NCI-H748 treated with DMSO at 0.1 percent for 48 hours (cell line): ENCODE measurements at places on chromosomes 6 and 20.

GRCh38 chr6:143999406-143999805, 8.7 kb downstream of the PLAGL1 start:
- DNase-seq, result no peak

DNA sequence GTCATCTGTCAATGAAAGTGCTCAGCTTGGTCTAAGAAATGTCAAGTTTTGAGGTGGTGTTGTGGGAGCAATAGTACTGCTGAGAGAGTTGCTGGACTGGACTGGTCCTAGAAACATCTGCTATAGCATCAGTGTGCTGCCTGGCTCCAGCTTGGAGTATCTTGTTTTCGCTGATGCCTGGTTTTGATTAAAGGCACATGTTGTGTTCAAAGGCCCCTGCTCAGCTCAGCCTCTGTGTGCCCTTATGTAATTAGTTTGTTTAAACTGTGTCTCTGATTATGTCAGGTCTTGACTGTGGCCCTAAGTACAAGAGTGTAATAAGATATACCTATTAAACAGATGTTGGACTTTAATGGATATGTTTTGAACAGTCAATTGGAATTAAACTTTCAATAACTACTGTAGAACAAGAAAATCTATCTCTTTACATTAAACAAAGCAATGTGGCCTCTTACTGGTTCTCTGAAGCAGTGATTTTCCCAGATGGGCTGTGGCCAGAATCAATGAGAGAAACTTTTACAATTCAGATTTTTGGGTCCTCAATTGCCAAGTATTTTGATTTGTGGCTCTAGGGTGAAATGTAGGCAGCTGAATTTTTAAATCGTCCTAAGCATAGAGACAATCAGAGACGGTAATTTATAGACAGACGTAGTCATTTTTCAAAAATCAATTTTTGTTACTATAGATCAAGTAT, 668.2 kb downstream of the DHX35 start:
- DNase-seq, result peak; percentile 55

DNA sequence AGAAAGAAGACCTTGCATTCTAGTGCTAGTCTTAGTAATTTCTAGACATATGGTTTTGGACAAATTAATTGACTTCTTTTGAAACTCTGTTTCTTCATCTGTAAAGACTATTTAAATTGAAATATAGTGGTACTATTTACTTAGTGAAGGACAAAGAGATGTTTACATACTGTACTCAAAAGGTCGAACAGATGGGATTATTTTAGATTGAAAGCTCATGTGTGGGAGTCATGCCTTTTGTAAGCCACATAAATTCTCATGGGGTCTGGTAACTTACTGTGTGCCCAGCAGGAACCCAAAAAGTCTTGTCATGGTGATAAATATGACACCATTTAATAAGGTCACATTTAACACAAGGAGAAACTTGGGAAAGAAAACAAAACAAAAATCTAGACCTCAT, 368.2 kb upstream of the CITED2 start:
- DNase-seq, result no peak

GRCh38 chr20:57106030-57106682, 160.3 kb downstream of the BMP7 start:
- DNase-seq, result no peak

DNA sequence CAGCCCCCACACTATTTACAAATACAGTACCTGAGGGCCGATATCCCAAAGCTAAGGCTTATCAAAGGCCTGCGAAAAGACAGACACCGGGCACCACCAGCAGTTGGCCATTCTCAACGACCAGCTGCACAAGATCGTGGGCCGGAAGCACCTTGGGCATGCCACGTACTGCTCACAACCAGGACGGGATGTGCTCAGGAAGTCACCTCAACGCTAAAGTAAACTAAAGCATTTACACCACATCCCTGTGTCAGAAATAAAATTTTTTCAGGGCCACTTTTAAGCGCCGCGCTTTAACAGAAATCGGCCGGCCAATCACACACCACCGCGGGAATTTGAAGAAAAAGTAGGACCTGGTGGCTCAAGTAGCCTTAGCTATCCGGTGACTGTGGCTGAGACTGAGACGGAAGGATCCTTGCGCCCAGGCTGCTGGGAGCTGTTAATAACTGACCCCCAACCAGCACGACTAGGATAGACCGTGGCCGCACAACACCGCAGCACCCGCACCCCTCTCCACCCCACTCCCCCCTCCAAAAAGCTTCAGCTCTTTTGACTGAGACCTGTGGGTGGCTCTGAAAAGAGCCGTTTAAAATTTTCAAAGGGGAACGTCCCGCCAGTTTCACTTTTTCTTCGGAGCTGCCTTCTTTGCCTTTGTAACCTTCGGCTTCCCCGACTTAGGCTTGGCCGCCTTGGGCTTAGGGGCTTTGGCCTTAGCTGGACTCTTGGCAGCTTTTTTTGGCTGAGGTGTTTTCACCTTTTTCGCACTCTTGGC, 131.2 kb upstream of the BTN3A2 start:
- peak; percentile 81 for DNase-seq

DNA sequence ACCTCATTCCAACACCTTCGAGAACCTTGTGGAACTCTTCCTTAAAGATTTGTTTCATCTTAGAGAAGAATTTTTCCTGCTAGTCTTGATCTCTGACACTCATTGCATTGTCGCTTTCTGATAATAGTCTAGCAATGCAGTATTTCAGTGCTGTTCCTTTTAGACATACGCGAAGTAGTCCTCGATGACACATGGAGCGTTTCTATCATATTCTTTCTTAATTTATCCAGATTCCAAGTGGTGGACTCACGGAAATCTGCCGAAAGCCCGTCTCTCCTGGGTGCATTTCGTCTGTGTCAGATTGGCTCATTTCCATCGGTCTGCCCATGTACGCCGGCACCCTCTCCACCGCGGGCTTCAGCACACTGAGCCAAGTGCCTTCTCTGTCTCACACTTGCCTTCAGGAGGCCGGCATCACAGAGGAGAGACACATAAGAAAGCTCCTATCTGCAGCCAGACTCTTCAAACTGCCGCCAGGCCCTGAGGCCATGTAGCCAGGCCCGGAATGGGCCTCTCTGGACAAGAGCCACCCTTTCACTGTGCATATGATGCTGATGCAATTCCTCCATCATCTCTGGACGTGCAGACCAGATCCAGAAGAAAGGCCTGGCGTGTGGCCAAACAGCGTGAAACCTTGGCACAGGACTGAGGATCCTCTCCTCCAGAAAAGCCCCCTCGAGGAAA, 198.6 kb upstream of the UST start:
- DNase-seq, result no peak

DNA sequence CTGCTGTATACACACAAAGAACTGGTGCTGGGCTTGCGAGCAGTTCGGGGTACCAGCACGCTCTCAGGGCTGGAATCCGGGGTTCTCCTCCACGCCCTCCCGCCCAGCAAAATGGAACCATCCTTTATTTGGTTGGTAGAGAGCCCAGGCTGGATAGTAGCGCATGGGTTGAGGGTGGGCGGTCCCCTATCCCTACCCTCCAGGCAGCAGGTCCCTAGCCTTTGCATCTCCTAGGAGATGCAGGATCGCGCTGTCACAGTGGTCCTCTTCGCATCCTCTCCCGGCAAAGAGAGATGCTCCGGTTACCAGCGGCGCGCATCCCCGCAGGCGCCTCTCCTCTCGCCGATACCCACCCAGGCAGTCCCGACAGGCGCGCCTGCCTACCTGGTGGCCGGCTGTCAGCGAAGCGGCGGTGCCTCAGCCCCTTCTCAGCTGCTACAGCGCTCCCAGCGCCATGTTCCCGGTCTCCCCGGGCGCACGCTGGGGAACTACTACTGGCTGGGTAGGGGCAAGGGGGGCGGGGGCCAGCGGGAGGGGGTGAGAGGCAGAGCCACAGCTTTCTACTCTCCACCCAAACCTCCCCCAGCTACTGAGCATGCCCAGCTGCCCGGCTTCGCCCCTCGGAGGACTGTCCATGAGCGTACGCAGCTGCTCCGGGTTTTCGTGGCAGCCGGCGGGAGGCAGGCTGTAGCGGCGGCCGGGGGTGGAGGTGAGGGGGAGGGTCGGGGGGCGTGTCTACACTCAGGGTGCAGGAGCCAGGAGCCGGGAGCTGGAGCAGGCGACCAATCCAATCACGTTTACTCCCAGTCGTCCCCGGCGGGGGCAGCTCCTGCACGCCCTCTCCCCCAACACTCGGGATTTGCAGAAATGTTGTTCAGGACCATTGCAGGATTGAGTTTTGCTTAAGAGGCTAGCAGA, at the start of gene PAK5:
PAK5 (minus strand) TSS at position 699 of the 918 bp plus-strand sequence. CDS start 194,748 bp downstream, outside the sequence.
- DNase-seq, result peak; percentile 96

DNA sequence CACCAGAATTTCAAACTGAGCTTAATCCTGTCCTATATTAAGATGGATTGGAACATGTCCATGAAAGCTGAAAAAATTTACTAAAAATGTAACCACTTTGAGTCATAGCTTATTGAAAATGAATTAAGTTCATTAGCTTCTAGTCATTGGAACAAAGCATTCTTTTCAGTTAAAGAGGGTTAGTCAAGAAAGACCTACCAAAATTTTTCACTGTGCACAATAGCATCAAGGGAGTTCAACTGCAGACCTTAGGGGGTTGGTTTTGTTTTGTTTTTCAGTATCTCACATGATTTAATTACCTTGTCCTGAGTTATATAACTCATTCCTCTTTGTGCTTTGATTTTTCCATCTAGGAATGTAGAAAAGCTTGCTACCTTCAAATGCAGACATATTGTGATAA, 2.8 kb downstream of the SLC2A12 start:
- DNase-seq, result no peak

DNA sequence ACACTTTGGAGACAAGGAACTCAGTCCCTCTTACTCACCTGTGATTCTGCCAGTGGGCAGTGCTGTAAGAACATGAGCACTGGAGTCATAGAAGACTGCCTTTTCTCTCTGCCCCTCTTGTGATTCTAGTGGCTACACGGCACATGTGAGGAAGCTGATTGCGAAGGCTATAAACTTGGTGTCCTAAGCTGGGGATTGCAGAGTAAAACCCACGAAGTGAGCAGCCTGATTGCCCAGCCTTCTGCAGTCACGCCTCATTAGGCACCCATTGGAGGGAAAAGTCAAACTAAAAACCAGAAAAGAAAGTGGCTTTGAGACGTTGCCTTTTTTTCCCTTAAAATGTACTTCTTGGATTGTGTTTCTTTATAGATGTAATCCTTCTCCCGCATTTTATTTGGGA, 748.4 kb upstream of the CHD6 start:
- no peak for DNase-seq

GRCh38 chr6:149032599-149033405, 284.7 kb upstream of the TAB2 start:
- no peak for DNase-seq

- no peak for DNase-seq
Measured at GRCh38 chr6:32462609-32463008, 22.9 kb downstream of the HLA-DRA start.

- DNase-seq, result no peak
Measured at GRCh38 chr6:36774331-36774730, 64.9 kb downstream of the CPNE5 start.

DNA sequence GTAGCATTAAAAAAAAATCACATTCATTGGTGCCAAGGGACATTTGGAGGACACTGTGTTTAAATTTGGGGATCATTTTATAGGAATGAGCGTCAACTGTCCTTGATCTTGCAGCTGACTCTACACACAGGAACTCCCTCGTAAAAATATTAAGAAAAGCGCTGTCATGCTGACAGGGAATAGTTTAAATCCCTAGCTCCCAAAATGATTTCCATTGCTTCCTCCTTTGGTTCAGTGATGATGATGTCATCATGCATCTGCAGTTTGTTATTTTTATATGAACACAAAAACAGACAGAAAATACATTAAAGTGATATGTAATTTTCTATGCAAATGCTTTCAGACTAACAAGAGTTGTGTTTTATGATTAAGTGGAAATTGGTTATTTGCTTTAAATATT, 275.6 kb downstream of the BTBD9 start:
- no peak for DNase-seq

DNA sequence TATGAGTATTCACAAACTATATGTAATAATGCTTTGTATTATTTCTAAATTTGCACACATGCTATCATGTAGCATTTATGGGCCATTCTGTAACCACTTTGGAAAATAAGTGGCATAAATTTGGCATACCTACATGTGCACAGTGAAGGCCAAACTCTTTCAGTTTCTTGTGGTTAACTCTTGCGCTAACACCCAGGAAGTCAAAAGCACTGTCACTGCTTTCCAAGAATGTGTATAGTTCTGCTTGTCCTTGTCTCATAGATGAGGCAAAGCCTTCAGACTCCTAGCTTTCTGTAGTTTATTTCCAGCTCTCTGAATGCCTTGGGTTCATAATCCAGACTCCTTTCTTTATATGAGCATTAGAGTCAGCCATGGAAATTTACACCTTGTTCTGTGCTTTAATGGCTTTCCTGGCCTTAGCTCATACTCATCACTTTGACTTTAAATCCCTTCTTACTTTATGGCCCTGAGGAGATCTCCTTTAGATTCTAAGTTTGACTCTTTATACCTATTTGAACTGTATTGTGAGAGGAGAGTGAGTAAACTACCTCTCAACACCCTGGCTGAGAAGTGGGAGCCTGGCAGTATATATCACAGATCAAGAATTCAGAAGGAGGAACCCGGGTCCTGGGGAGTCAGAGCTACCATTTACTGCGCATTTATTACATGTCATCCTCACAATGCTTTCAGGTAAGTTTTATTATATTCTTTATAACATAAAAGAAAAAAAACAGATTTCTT, 949 bp upstream of the SLC17A3 start:
- DNase-seq, result no peak

- DNase-seq, result no peak
Measured at GRCh38 chr6:148984531-148985056, 237.8 kb downstream of the UST start.

DNA sequence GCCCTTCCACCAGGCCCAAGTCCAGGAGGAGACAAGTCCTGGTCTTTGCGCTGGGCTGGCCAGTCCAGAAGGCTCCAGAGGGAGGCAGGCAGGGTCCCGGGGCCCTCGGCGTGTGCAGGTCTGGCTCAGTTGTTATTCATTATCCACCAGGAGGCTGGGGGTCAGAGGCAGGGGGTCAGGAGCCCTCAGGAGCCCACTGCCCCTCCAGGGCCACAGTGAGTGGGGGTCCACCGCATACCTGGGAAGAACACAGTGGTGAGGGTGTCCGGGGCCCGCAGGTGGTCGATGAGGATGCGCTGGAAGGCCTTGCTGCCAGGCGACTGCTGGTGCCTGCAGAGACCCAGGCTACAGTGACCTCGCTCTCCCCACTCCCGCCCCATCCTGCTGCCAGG, 4.4 kb upstream of the C20orf144 start:
- no peak for DNase-seq
